Heart right ventricle (tissue), 16 donors: ENCODE measurements at places on chromosomes 1 and 21.

- no peaks in the 10 kb centered on the region for H3K36me3 ChIP-seq
- no peak for DNase-seq
- no peaks in the 10 kb centered on the region for H3K27me3 ChIP-seq
- H3K4me1 ChIP-seq, result no peaks in the 10 kb centered on the region
- no peak overlapping the region for H3K27ac ChIP-seq
- H3K4me3 ChIP-seq, result no peak overlapping the region
Measured at GRCh38 chr1:241934201-241934848, 23.2 kb upstream of the BECN2 start.

DNA sequence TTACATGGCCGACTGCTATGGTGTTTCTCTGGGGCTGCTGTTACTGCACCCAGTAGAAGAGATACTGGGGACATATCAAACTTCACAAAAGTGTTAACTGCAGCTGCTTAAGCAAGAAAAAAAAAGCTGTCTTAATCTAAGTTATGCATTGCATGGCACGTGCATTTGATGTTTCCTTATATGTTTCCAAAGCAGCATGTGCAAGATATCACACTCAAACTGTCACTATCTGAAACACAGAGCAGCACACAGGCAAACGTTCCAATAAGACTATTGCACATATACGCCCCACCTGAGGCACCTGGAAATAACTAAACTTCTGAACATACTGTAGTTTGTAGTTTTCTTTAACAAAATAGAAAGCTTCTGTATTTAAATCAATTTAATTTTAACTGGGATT is 671.4 kb upstream of the ADGRL2 start:
- no peaks in the 10 kb centered on the region for H3K36me3 ChIP-seq
- H3K4me1 ChIP-seq, result no peaks in the 10 kb centered on the region
- no peak overlapping the region for H3K4me3 ChIP-seq
- H3K27me3 ChIP-seq, result no peaks in the 10 kb centered on the region
- H3K27ac ChIP-seq, result no peak overlapping the region

DNA sequence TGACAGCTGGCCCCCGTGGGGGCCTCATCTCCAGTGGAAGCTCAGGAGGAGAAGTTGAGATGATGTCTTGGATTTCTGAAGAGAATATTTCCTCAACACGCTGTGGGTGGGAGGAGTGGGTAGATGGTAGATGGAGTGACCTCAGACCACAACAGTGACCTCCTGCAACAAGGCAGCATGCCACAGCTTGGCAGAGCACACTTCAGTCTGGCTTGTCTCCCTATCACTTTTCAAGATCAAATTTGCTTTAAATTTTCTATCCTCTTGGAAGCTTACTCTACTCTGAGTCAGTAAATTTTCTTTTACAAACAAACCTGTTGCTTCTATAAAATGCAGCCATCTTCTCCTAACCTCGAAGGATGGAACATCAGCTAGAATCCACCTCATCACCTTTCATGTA is 59.7 kb downstream of the NTPCR start:
- H3K4me1 ChIP-seq, result no peaks in the 10 kb centered on the region
- no peaks in the 10 kb centered on the region for H3K36me3 ChIP-seq
- no peaks in the 10 kb centered on the region for H3K27me3 ChIP-seq
- DNase-seq, result no peak
- no peak overlapping the region for H3K27ac ChIP-seq

- peaks cover 19% of the 10 kb centered on the region for H3K36me3 ChIP-seq
- no peaks in the 10 kb centered on the region for H3K27me3 ChIP-seq
- H3K4me3 ChIP-seq, result peak overlapping the region; percentile 89
- H3K27ac ChIP-seq, result peak overlapping the region; percentile 95
- peaks cover 30% of the 10 kb centered on the region for H3K4me1 ChIP-seq
- DNase-seq, result peak; percentile 28
Measured at GRCh38 chr1:173478094-173478674, 1.0 kb downstream of the PRDX6 start.

DNA sequence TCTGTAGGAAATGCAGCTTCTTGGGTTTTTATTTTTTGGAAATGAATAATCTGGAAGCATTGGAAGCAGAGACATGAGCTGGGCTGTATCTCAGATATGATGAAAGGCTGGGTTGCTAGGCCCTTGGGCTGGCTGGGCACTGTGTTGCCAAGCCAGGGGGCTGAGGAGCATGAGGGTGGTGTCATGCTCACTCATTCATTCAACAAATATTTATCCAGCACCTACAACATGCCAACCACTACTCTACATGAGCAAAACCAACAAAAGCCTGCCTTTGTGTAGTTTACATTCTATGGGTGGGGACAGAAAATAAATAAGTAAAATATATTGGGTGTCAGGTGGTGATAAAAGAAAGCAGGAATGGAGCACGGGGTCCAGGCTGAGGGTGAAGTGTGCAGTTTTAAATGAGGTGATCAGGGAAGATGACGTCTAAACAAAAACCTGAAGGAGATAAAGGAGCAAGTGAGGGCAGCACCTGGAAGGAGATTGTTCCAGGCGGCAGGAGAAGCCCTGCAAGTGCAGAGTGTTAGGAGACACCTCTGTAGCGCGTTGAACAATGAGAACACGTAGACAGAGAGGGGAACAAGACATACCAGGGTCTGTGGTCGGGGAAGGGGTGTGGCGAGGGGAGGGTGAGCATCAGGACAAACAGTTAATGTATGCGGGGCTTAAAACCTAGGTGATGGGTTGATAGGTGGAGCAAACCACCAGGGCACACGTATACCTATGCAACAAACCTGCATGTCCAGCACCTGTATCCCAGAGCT is 10.9 kb downstream of the TAGLN2 start:
- H3K27me3 ChIP-seq, result no peaks in the 10 kb centered on the region
- no peak overlapping the region for H3K27ac ChIP-seq
- H3K4me1 ChIP-seq, result peaks cover 52% of the 10 kb centered on the region

- H3K4me3 ChIP-seq, result no peak overlapping the region
- H3K27me3 ChIP-seq, result no peaks in the 10 kb centered on the region
- DNase-seq, result no peak
- no peaks in the 10 kb centered on the region for H3K4me1 ChIP-seq
- no peaks in the 10 kb centered on the region for H3K36me3 ChIP-seq
Measured at GRCh38 chr1:108028841-108029388, 63.9 kb upstream of the VAV3 start.

DNA sequence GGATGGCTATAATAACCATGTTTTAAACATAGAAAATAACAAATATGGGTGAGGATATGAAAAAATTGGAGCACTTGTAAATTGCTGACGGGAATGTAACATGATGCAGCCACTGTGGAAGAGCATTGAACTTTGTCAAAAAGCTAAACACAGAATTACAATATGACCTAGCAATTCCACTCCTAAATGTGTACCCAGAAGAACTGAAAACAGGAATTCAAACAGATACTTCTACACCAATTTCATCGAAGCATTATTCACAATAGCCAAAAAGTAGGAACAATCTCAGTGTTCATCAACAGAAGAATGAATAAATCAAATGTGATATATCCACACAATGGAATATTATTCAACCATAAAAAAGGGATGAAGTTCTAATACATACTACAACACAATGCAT is 32.7 kb upstream of the COA6 start:
- no peaks in the 10 kb centered on the region for H3K36me3 ChIP-seq
- no peaks in the 10 kb centered on the region for H3K27me3 ChIP-seq
- DNase-seq, result no peak
- H3K4me3 ChIP-seq, result no peak overlapping the region

GRCh38 chr1:198064181-198064580 is 92.6 kb upstream of the NEK7 start:
- H3K36me3 ChIP-seq, result no peaks in the 10 kb centered on the region
- H3K4me3 ChIP-seq, result no peak overlapping the region
- no peak for DNase-seq
- H3K27ac ChIP-seq, result no peak overlapping the region
- no peaks in the 10 kb centered on the region for H3K4me1 ChIP-seq

GRCh38 chr1:22953740-22954141 is 18.9 kb downstream of the LACTBL1 start:
- no peak for DNase-seq
- no peaks in the 10 kb centered on the region for H3K36me3 ChIP-seq
- no peaks in the 10 kb centered on the region for H3K4me1 ChIP-seq
- H3K27ac ChIP-seq, result no peak overlapping the region
- H3K4me3 ChIP-seq, result no peak overlapping the region

GRCh38 chr1:31376375-31377134 is 3.7 kb upstream of the FABP3 start:
- no peaks in the 10 kb centered on the region for H3K27me3 ChIP-seq
- H3K4me1 ChIP-seq, result peaks cover 36% of the 10 kb centered on the region
- DNase-seq, result no peak
- H3K36me3 ChIP-seq, result no peaks in the 10 kb centered on the region
- H3K27ac ChIP-seq, result peak overlapping the region; percentile 93
- H3K4me3 ChIP-seq, result no peak overlapping the region

GRCh38 chr1:116560704-116561490 is 9.9 kb downstream of the CD58 start:
- no peak overlapping the region for H3K27ac ChIP-seq
- no peak overlapping the region for H3K4me3 ChIP-seq
- H3K36me3 ChIP-seq, result no peaks in the 10 kb centered on the region
- no peak for DNase-seq

DNA sequence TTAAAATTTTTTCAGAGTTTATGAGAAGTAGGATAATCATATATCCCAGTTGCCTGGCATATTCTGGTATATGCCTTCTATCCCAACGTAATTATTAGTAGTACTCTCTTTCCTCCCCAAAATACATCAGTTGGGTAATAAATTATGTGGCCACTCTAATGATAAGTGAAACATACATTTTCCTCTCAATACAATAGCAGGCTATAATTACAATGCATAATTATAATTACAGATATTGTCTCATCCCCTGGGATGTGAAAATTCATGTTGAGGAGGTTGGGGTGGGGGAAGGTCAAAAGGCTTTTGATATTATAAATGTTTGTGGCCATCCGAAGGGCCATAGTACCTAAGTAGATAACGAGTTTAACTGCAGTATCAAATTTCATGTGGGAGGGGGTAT is 277.1 kb downstream of the ST6GALNAC3 start:
- H3K36me3 ChIP-seq, result no peaks in the 10 kb centered on the region
- H3K27me3 ChIP-seq, result no peaks in the 10 kb centered on the region
- no peaks in the 10 kb centered on the region for H3K4me1 ChIP-seq
- no peak overlapping the region for H3K27ac ChIP-seq

DNA sequence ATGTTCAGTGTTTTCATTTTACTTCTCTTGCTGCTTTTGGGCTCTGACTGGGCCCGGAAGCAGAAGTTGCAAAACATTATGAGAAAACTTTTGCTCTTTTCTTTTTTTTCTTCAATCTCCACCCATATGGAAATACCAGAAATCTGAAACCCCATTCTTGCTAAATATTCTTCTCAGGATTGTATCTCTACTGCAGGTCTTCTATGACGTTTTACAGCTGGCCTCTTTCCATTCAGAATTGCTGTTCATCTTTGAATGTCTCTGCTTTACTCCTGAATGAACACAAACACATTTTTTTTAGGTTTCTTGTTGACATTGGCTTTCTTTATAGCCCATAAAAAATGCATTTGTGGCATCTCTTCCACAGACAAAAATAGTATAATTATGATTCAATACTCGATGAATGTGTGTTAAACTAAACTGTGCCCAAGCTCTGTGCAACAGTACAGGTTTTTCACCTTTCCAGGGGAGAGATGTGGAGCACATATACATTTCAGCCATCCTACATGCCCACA is 18.8 kb downstream of the PTPRC start:
- H3K27ac ChIP-seq, result no peak overlapping the region
- H3K4me1 ChIP-seq, result peaks cover 81% of the 10 kb centered on the region
- no peak for DNase-seq
- H3K4me3 ChIP-seq, result no peak overlapping the region
- H3K36me3 ChIP-seq, result no peaks in the 10 kb centered on the region
- no peaks in the 10 kb centered on the region for H3K27me3 ChIP-seq

- DNase-seq, result no peak
- H3K36me3 ChIP-seq, result peaks cover 42% of the 10 kb centered on the region
- H3K27ac ChIP-seq, result no peak overlapping the region
- no peaks in the 10 kb centered on the region for H3K27me3 ChIP-seq
Measured at GRCh38 chr21:33898586-33898985, 17.0 kb downstream of the ATP5PO start.

DNA sequence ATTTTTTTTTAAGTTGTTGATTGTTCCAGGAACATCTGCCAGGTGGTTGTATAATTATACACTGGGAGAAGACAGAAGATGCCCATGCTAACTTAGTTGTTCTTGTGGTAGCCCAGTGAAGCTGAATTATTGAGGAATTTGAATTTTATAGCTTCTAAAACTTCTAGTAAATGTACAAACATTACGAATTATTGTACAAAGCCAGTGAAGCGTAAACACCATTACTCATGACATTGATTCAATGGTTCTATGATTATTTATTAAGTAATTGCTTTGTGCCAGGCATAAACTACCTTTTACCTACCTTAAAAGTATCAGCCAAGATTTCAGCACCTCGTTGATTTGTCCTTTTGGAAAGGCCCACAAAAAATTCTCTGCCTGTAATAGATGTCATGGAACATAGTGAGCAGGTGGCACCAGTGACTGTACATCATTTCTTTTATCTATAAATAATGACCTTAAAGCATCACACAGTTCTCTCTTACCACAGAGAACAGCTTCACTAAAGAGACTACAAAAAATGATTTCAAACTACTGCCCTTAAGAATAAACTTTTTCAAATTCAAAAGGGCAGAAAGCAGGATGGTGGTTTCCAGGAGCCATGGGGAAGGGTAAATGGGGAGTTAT is 74.9 kb upstream of the BCL10 start:
- H3K27me3 ChIP-seq, result no peaks in the 10 kb centered on the region
- H3K27ac ChIP-seq, result no peak overlapping the region
- DNase-seq, result no peak
- no peak overlapping the region for H3K4me3 ChIP-seq
- H3K36me3 ChIP-seq, result no peaks in the 10 kb centered on the region
- no peaks in the 10 kb centered on the region for H3K4me1 ChIP-seq

DNA sequence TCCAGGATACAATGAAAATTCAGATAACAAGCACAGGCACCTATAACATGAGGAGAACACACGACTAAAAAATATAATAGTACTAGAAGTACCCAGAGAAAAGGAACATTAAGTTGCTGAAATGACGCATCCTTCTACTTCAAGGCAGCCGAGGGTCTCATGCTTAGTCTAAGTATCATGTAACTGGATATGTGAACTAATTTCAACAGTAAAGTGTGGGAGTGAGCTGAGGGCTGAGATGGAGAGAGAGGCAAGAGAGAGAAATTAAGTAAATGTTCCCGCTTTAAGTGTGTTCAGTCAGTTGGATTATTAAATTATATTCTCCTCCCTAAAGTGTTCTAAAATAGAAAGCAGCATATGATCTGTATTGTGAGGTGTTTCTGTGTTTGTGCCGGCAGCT is 152.2 kb upstream of the KRTAP19-8 start:
- no peak for DNase-seq
- no peaks in the 10 kb centered on the region for H3K4me1 ChIP-seq
- H3K27me3 ChIP-seq, result peaks cover 11% of the 10 kb centered on the region
- no peaks in the 10 kb centered on the region for H3K36me3 ChIP-seq
